ENCODE measurements at places on chromosomes 4 and X.

DNA sequence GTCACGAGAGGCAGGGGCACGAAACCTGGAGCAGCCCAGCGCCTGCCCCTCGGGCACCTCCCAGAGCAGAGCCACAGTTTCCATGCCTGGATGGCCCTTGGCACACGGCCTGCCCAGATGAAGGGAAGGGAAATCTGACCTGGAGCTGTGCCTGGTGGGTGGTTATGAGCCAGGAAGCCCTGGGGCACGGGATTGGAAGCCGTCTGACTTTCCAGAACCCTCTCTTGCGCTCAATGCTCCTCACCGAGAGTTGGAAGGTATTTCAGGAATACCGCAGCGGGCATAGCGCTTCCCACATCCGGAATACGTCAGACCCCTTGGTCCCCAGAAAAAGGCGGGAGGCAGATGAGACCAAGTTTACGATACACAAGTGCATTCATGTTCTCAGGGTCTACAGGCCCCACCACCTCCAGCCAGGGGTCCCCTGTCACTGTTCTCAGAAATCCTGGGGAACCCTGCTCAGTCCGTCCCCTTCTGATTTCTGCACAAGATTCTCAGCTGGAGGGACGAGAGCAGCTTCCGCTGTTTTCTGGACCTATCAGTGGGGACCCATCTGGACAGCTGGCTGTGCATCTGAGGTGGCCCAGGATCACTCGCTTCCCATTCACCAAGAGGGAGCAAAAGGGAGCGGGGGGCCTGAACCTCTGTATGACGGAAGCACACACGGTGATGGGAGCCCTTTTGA is 172.9 kb downstream of the AFAP1 start:
- no peak for DNase-seq

GRCh38 chr4:64756016-64756415 is 346.8 kb upstream of the TECRL start:
- DNase-seq, result no peak

DNA sequence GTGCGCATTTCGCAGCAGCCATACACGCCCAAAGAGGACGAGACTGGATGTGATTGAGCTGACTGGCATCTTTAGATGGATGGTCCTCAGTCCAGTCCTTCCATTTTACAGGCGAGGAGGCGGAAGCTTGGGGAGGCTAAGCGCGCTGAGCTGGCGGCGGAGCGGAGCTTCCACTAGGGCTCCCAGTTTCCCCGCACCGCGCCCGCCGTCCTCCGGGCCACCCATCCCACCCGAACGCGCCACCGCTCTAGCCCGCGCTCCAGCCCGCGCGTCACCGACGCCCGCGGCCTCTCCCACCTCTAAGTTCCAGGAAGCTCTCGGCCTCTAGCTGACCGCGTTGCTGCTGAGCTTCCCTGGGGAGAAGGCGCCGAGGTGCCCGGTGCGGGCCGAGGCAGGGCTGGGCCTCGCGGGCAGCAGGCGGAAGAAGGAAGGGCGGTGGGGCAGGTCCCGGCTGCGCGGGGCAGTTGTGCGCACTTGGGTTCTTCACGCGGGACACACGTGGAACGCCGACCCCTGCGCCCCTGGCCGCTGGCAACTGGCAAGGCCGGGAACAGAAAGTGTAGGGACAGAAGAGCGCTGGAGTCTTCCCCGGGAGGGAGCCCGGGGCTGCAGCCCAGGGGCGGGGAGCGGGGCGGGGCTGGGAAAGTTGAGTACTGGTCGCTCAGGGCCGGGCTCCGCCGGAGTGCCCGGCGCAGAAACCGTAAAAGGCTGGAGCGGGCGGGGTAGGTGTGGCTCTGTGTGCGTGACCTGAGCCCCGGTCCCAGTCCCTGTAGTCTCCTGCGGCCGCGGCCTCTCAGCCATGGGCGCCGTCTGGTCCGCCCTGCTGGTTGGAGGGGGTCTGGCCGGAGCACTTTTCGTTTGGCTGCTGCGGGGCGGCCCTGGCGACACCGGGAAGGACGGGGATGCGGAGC is at the start of gene STBD1:
Gene STBD1, plus strand, starts transcription at position 763 of the 911 bp plus-strand sequence. Its CDS starts 37 bp downstream, at position 800.
- no peak for DNase-seq

DNA sequence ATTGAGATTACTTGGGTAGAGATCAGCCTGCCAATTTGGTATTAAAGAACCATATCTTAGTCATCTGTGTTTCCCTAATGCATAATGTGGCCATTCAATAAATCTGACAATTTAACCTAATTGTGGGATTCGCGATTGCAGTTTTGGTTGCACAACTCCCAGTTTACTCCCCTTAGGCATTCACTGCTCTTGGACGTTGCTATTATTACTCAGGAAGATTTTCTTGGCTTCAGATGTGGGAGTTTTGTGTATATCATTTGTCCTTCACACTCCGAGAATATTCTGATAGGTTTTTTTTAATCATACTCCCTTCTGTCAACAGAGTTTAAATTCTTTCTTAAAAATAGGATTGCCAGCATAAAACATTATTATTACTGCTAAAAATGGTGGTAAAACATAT is 22.0 kb upstream of the TRPC3 start:
- no peak for DNase-seq

- DNase-seq, result no peak
Measured at GRCh38 chrX:113136836-113137235, 296.2 kb upstream of the AMOT start.

All from smooth muscle cell of the brain vasculature (primary cell).